NCI-H526 (cell line): ENCODE measurements at places on chromosomes 7 and 10.

DNA sequence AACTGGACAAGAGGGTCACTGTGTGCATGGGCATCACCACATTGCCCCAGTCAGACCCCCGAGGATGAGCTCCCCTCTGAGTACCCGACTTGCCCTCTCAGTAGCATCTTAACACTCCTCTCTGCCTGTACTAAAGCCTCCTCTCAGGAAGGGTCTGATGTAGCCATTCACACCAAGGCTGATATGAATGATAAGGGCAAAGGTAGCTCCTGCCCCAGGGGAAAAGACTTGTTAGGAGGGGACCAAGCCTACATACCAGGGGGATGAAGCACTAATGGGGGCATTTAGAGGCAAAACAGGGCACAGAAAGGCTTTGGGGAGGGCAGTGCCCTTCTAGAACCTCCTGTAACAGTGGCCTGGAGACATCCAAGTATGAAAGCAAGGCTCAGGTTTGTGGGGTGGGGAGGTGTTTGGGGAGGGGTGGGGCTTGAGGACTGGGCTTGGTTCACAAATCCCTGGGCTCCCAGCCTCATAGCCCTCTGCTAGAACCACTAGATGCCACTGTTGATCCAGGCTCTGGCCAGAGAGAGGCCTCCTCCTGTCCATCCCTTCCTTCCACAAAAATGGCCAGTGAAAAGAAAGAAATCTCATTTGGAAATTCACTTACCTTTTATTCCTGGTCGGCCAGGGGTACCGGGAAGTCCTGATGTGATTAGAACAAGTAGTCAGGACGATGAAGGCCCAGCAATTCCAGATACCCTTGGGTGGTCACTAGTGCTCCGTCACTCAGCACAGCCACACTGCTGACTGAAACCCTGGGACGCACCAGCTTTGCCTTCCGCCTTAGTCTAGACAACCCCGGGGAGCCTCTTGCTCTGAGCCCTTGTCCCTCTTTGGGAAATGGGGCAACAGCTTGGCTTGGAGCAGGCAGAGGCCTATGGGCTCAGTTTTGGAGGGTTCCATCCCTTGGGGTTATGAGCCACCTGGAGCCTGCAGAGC, 40.3 kb downstream of the COL17A1 start:
- peak; percentile 47 for DNase-seq

DNA sequence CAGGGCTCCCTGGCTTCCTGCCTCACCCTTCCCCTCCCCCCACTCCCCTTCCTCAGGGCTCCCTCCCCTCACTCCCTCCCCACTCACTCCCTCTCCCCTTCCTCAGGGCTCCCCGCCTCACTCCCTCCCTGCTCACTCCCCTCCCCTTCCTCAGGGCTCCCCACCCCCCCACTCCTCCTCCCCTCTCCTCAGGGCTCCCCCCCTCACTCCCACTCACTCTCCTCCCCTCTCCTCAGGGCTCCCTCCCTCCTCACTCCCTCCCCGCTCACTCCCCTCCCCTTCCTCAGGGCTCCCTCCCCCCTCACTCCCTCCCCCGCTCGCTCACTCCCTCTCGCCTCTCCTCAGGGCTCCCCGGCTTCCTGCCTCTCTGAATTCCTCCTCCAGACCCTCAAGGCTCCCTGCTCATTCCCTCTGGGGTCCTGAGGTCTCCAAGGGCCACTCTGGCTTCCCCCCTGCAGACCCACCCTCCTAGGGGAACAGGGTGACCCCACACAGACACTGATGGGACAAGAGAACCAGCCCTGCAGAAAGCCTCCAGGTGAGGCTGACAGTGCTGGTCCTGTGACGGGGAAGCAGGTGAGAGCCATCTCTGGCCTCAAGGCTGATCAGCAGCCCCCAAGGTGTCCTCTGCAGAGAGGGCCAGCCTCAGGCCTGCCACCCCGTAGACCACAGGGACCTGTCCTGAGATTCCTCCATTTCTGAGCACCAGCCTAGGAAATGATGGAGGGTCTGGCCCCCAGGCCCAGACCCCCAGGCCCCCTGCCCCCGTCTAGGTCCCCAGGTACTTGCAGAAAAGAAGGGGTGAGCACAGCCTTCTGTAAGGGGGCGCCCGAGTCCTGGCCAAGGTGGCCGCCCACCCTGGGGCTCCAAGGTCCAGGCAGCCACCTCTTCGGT, 47.2 kb downstream of the PWWP2B start:
- DNase-seq: peak; percentile 44

GRCh38 chr10:58326967-58327381, 7.8 kb upstream of the UBE2D1 start:
- DNase-seq: no peak

DNA sequence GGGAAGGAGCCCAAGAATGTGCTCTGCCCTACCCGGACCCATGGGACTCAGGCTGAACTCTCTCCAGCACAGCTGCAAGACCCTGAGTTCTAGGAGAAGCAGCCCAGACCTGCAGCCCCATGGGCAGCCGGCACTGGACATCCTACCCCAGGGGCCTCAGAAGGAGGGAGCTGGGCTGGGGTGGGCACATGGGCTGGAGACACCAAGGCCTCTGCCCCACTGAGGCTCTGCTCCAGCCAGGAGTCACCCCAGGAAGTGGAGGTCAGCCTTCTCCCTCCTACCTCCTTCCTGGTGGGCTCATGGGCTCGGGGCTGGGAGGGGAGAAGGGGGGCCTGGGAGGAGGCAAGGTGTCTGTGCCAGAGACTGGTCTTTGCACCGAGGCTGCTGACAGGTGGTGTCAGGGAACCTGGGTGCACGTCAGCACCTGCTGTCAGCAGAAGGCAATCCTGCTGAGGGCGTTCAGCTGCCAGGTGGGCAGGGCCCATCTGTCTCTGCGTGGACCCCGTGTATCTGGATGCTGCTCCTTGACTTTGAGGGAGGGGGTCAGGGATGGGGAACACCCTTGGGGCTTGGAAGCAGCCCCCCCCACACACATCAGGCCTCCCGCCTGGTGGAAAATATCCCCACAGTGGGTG, 95.2 kb downstream of the PDGFA start:
- no peak for DNase-seq

GRCh38 chr10:4643471-4643870, 182.5 kb upstream of the AKR1E2 start:
- no peak for DNase-seq

GRCh38 chr10:99487125-99487807, 45.5 kb upstream of the NKX2-3 start:
- DNase-seq: no peak

DNA sequence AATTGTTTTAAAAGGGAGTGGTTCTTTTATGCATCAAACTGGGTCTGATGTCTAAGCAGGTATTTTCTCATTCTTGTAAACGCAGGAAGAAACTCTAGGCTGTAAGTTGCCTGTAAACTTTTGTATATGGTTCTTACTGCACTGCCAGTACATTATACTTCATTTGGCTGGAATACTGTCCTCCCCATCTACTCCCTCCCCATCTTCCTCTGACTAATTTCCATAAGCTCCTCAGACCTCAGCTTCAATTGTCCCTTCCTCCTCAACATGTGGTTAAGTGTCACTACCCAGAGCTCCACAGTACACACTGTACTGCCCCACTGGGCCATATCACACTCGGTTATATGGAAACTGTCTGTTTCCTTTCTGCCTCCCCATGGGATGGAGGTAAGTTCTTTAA, 161.4 kb upstream of the MDFIC start:
- peak; percentile 24 for DNase-seq

- no peak for DNase-seq
Observed at GRCh38 chr7:90469554-90469953, at the start of gene PTTG1IP2. Gene PTTG1IP2 (plus strand): TSS chr7:90469639. CDS start chr7:90469787, 148 bp downstream.

GRCh38 chr10:44069573-44069972, 315.3 kb downstream of the CXCL12 start:
- no peak for DNase-seq

GRCh38 chr10:109977382-109977806, 30.4 kb upstream of the ADD3 start:
- no peak for DNase-seq

- DNase-seq: no peak
Observed at GRCh38 chr10:116634126-116634975, 13.6 kb downstream of the PNLIPRP2 start.

DNA sequence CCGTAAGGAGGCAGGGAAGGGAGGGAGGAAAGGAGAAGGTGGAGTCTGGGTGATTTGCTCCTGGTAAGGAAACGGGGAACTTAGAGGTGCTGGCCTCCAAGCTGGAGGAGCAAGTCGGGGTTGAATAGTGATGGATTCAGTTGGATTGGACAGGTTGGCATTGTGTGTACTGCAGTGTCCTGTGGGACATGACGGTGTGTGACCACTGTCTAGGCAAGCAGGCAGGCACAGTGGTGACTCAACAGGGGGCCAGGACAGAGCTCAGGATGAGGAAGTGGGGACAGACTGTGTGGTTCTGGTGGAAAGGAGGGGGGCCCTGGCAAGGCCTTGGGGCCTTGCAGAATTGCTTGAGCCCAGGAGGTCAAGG, 48.8 kb downstream of the COL26A1 start:
- no peak for DNase-seq

DNA sequence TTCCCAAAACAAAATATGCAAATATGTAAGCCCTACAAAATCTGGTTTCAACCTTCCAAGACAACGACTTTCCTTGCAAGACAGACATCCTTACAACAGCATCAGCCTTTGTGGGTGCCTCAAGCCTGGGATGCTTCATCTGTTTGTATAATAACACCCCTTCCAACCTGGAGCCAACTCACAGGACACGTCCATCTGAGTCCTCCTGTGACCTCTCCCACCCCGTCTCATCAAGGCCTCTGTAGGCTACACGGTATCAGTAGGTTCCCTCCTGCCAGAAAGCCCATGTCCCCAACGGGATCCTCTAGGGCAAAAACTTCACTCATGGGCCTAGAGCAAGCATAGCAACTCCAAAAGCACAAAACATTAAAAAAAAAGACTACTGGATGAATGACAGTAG, 173.2 kb downstream of the TNS3 start:
- no peak for DNase-seq

DNA sequence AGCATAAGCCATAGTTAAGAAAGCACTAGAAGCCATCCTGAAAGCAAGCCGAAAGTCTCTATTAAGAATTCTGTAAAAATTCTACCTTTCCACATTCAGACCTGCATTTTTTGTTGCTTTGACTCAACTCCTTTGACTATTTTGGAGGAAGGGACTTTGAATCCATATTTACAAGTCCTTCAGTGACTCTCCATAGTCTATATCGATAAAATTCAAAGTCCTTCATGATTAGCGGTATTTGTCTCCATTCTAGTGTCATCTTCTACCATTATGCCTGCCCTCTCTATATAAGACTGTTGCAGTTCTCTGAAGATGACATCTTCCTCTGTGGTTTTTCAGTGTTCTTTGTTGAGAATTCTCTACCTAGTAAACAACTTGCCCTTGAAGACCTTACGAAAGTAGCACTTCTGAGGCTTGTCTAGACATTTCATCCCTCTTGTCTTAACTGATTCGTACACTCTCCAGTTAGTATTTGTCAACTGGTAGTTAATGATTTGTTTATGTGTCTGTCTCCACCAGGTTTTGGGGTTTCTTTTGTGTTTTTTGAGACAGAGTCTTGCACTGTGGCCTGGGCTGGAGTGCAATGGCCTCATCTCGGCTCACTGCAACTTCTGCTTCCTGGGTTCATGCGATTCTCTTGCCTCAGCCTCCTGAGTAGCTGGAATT, 1.7 kb downstream of the CCSER2 start:
- DNase-seq: no peak

DNA sequence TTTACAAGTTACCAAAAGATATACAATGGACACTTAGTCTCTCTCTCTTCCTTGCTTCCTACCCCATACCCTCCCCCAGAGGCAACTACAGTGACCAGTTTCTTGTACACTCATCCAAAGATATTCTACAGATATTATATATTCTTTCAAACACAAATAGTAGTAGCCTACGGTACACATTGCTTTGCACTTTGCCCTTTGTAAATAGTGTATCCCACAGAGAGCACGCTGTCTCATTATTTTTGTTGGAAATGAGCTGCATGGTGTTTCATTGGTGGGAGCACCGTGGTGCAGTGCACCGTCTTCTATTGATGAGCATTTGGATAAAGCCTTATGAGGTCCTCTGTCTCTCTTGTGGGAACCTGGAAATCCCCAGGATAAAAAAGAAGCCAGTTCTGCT, 24.2 kb downstream of the STRA8 start:
- no peak for DNase-seq

DNA sequence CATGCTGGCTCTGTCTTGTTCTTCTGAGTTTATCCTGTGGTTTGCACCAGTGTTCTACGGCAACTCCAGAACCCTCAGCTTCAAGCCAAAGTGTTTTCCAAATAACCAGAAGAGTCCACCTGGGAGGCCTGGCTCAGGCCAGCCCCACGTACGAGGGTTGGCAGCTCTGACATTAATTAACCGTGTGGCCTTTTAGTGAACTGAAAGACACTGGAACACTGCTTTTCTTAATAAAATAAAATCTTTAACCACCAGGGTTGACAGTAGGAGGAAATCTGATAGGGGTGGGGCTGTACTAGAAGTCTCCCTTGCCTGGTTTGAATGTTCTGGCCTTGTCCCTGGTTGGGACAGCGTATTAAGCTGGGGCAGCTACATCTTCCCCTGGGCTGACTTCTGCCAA, 64.9 kb downstream of the SYPL1 start:
- DNase-seq: no peak

GRCh38 chr10:3173171-3173878, 743 bp upstream of the PITRM1 start:
- DNase-seq: peak; percentile 99

DNA sequence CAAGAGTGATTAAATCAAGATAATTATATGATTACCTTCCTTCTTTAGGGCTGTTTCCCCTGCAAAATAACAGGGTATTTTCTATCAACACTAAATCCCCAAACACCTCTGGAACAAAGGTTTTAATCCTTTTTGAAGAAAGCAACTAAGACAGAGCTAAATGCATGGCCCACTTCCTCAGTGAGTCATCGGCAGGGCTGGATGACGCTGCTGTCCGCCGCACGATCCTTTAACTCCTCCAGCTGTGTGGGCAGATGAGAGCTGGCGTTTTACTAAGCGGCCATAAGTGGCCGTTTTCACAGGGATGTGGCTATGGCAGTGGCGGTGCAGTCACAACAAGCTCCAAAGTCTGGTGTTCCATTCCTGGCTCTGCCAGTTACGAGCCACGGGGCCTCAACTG, 76.0 kb upstream of the C1QL3 start:
- no peak for DNase-seq

DNA sequence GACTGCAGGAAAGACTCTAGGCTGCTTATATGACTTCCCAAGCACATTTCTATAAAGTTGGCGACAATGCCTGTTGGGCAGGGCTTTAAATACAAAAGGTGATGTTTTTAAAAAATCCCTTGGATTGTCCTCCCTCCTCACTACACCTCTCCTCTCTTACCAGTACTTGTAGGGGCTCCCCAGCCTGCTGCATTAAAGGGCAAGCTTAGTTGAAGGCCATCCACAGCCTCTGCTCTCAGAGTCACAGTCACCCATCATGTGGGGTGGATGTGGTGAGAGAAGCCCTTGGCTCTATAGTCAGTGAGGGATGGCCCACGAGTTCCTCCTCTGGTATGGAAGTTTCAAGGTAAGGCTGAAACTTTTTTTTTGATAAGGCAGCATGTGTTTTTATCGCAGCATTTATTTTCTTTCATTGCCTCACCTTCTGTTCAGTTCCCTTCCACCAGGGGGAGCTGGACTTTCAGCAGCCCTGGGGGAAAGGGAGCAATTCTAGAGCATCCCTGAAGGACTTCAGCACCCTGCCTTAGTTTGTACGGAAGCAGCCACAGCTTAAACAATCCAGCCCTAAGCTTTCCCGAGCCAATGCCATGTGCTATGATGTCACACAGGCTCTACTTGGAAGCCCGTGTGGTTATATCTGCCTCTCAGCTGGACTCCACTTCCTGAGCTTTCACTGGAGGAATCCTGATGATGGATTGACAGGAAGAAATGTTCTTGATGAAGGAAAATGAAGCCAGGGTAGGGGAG, 131.9 kb downstream of the CALCR start:
- peak; percentile 55 for DNase-seq

- DNase-seq: no peak
Observed at GRCh38 chr10:73588656-73589055, 2.5 kb downstream of the USP54 start.

GRCh38 chr7:152403726-152404125, 32.1 kb downstream of the KMT2C start:
- DNase-seq: no peak
